Neural crest cell (in vitro differentiated cells): ENCODE measurements at places on chromosomes 6 and 20. TPM values are rescaled to one million over a fixed set of nuclear protein-coding genes. Genes with fewer than 3 reads are reported as not detected.
A peak's percentile ranks its signal among the peaks of the same experiment; 100 is the strongest.

DNA sequence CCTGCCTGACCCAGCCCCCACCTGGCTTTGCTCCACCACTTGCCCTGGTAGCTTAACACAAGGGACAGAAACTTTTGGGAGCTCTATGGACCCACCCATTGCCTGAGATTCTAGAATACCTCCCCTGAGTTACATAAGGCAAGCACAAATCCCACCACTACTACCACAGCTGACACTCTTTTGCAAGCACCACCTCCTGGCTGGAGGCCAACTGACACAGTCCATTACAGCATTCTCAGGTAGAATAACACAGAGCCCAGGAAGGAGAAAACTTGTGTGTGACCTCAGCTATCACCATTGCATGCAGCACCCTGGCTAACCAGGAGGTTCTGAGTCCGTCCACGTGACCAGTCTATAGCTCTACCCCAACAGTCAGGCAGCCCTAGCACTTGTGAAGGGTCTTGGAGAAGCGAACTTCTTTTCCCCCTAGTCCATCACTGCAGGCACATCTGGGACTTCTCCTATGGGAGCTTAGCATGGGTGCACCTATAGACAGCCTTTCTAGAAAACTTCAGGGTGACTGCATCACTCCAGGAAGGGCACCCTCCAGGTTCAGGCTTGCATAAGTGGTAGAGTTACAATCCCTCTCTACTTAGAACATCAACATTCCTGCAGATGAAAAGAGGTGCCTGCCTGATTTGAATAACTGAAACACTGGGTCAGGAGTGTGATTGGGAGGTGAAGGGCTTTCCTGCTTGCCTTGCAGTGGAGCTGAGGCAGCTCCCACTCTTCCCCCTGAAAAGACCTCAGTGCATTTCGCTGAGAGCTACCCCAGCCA, 30.1 kb downstream of the CITED2 start:
- DNase-seq: no peak

- no peak for DNase-seq
These were observed 12.1 kb upstream of the MRPS18A start for GRCh38 chr6:43699564-43700186.

SYNCRIP gene
- 144 and 146 TPM in 2 replicates for total RNA-seq

OVOL2 gene
- total RNA-seq: not detected in 2 replicates

GRCh38 chr6:111530667-111531066, 47.6 kb upstream of the REV3L start:
- no peak for DNase-seq

DNA sequence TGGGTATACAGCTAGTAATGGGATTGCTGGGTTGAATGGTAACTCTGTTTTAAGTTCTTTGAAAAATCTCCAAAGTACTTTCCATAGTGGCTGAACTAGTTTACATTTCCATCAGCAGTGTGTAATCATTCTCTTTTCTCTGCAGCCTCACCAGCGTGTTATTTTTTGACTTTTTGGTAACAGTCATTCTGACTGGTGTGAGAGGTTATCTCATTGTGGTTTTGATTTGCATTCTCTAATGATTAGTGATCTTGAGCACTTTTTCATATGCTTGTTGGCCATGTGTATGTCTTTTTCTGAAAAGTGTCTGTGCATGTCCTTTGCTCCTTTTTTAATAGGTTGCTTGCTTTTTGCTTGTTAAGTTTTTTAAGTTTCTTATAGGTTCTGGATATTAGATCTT, 194.2 kb upstream of the PHACTR1 start:
- no peak for DNase-seq

- DNase-seq: no peak
These were observed 12.7 kb downstream of the FAM217A start for GRCh38 chr6:4066029-4066755.

CST1 gene
- total RNA-seq: not detected in 2 replicates

JPH2 gene
- 0.07 TPM in 1 of 2 replicates, not detected in the other for total RNA-seq

DNA sequence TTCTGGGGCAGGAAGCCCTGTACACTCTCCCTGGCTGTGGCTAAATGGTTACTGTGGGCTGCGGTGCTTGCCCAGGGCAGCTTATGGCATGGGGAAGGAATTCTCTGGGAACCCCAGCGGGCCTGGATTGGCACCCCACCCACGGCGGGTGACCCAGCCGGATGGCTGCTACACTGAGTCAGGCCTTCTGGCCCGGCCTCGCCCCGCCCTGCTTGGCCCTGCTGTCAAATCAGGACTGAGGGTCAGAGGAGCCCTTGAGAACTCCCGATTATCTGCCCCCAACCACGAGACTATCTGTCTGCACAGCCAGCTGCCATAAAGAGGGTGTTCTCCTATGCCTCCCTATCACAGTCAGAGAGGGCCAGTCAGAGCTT, 7.3 kb upstream of the ITPR3 start:
- no peak for DNase-seq

NKX2-4 gene
- not detected in 2 replicates for total RNA-seq

GRCh38 chr6:9403736-9404135, 968.4 kb upstream of the SLC35B3 start:
- no peak for DNase-seq

DNA sequence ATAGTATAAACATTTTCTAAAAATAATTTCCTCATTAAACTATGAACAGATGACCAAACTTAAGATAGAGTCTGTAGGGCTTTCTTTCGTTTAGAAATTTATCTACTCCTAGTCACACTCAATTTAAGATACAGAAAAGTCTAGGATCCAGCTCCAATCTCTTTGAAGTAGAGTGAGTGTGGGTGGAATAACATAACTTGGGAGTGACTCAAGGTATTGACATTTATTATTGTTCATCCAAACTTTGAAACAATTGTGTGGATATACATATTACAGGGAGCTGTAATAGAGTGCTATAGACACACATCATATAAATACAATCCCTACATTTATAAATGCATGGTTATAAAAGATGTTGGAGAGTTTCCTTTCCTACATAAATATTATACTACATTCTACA, 715.2 kb upstream of the MANEA start:
- DNase-seq: no peak

CCNC gene
- 45.5 and 56.4 TPM in 2 replicates for total RNA-seq

DNA sequence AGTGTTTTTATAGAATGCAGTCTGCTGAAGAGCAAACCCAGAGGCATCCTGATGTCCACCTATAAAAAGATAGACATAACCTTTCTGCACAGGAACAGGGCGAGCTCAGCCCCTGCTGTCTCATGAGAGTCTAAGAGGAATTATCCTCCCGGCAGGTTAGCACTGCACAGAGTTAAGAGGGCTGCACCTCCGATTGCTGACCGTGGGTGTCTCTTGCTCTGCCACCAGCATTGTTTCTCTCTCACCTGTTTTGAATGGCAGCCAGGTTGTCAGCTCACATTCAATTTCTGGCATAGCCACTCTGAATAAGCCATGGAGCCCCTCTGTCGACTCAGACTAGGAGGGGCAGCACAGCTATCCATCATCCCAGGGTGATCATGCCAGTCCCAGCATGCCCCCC, 211.2 kb downstream of the PHACTR1 start:
- DNase-seq: no peak

ZFP57 gene
- total RNA-seq: not detected in 2 replicates

FNDC11 gene
- total RNA-seq: 1.5 and 1.9 TPM in 2 replicates

- DNase-seq: peak; percentile 23
These were observed 817 bp downstream of the ME1 start for GRCh38 chr6:83429857-83430610.

DNA sequence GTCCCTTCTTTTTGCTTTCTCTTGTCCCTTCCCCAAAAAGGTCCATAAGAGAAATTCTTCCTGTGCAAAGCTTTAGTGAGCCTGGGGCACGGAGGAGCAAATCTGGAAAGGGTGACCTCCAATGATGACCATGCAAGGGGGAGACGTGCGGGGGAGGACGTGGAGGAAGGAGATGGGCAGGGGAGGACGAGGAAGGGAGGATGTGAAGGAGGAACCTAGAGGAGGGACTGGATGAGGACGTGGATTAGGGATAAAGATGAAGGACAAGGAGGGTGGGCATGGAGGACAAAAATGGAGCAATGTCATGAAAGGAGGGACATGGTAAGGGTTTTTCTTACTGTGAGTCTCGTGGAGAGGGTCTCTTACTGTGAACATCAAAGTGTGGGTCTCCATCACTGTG, 139.5 kb downstream of the ERMARD start:
- DNase-seq: no peak

- DNase-seq: no peak
These were observed 77.9 kb upstream of the B3GAT2 start for GRCh38 chr6:71034563-71035345.

DNA sequence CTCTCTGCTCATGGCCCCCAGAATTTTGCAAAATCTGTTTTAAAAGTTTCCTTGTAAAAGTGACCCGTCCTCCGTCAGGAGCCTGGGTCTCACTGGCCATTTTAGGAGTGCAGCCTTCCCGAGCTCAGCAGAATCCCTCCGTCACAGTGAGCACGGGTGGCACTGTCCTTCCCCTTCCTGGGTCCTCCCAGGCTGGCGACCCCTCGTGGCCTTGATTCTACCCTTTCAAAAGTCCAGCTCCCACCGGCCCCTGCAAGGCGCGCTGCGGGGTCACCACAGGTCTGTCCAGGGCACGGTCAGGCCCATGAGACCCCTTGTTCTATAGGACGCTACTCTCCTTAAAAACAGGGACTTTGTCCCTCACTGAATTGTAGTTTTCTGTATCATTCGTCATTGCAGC, 112.7 kb downstream of the PSMB1 start:
- peak; percentile 30 for DNase-seq

RIPOR3 gene
- total RNA-seq: 0.43 and 0.44 TPM in 2 replicates

DNA sequence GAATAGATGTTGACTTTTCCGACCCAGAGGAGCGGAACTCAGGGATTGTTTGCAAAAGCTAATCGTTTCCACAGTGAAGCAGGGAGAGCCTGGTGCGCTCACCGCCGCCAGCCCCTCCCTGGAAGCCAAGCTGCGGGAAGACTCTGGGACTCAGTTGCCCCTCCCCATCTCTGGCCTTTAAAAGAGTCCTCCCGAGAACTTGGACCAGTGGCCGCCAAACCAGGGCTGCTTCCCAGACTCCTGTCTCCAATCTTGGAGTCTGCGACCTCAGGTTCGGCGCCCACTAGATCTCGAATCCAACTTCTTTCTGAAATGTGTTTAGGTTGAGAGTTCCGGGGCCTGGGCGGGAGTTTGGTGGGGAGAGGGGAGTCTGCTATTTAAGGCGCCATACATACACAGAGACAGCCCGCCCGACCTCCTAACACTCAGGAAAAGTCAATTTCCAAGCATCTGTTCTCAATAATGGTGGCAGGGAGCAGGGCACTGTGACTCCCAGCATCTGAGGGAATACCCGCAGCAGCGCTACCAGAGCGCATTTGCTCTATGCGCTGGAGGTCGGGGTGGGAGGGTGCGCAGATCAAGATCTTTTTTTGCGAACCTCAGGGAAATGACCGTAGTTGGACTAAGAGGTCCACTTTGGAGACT, 800 bp upstream of the GRIK2 start:
- no peak for DNase-seq

DNA sequence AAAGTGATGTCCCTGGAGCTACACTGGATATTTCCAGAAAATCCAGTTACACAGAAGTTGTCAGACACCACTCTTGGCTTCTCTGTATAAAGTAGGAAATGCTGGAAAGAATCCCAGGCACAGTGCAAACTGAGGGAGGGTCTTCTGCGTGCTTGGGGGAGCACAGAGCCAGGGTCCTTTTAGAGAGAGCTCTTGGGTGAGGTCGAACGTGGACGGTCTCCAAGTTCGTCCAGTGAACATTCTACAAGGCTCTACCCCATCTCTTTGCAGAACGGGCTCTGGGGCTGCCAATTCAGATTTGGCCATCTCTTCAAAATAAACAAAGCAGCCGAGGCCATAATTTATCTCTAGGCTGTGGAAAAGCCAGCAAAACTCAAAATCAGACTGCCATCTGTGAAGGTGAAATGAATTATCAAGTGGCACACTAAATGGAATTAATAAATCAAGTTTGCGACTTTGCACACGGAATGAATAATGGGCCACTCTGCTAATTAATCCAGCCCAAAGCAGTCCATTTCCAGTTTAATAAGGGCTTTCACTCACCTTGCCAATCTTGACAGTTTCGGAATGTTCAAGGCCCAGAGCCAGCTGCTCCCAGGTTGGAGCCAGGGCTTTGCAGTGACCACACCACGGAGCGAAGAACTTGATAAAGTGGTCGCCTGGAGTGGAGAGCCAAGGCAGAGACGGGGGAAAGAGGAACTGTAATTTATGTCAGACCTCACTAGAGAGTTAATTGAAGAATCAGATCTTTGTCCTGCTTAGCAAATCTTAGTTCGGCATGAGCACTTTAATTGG, 19.3 kb downstream of the TXNDC5 start:
- DNase-seq: no peak

DNA sequence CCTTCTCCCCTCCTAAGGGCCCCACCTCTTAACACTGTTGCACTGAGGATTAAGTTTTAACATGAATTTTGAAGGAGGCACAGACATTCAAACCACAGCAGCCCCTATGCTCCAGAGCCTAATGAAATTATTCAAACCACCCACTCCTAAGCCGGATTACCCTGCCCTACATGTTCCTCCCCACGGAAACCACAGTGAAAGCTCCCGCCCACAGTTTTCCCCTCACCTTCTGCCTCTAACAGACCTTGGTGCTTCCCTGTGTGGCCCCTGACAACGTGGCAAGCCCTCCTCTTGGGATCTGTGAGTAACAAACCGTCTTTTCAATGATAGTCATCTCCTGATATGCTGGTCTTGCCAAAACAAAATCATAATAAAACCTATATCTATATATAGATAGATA, 74.8 kb downstream of the RIN2 start:
- DNase-seq: no peak

RIMS4 gene
- total RNA-seq: 4.1 and 6.1 TPM in 2 replicates

SLC35A1 gene
- 15.3 and 15.7 TPM in 2 replicates for total RNA-seq

DNA sequence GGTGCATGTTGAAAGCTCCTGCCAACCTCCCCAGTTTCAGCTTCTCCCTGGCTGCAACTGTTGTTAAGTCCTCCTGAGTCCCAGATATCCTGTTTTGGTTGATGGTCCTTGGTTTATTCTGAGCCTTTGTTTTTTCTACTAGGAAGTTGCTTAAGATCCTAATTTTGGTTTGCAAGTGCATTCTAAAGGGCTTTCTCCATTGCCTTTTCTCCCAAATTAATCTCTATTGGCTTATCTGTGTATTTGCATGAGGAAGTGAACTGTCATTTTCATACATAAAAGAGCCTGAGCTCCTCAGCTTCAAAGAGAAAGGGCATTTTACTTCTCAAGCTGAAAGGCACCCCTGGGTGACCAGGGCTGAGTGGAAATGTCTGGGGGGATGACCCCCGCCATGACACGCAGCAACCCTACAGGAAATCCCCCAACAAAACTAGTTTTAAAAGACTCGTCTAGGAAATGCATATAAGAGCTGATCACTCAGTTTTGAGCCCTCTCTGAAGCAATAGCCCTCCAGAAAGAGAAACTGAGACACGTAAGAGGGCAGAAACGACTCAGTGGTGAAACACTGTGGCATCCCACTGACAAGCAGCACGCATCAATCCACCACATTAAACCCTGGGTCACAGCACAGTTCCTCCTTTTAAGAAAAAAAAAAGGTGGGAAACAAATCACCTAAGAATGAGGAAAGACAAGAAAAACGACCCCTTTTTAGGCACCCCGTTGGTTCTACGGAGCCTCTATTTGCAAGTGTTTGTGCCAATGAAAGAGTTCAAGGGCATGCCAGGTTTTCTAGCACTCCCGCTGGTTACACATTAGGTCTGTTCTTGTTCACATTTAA, 140.9 kb downstream of the THBS2 start:
- DNase-seq: no peak
